ENCODE measurements at places on chromosomes 12 and 14.

DNA sequence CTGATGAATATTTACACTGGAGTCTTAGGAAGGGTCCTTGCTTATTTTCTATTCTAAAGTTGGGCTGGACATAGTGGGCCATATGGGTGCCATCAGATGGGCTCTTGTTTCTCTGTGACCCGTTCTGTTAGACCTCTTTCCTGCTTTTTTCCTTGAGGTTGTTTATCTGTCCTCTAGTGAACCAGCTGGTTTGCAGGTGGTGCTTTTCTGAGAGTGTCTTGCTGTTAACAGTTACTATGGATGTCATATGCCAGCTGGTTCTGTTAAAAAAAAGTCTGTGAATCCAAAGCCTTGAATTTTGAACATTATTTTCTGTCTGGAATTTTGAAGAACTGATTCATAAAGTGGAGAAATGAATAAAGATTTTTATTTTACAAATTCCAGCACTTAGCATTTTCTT is 29.2 kb downstream of the ZC3H14 start:
- DNase-seq: no peak

- DNase-seq: peak; percentile 55
These were observed at the start of gene SMAGP for GRCh38 chr12:51270067-51270950. Gene SMAGP (minus strand): TSS chr12:51270415. CDS start chr12:51269278, 1,137 bp downstream.

DNA sequence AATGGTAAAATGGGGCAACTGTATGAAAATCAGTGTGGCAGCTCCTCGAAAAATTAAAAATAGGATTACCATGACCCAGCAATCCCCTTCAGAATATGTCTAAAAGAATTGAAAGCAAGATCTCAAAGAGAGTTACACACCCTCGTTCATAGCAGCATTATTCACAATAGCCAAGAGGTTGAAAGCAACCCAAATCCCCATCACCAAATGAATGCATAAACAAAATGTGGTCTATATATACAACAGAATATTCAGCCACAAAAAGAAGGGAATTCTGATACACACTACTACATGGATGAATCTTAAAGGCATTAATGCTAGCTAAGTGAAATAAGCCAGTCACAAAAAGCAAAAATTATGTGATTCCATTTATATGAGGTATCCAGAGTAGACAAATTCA is 27.2 kb downstream of the RAD52 start:
- DNase-seq: no peak

GRCh38 chr14:69968132-69968531 is 88.9 kb downstream of the SMOC1 start:
- no peak for DNase-seq

GRCh38 chr14:26887847-26888246 is 290.0 kb upstream of the NOVA1 start:
- no peak for DNase-seq

GRCh38 chr14:91919814-91920213 is 27.7 kb downstream of the FBLN5 start:
- DNase-seq: no peak

- no peak for DNase-seq
These were observed 38.6 kb downstream of the NOC4L start for GRCh38 chr12:132182711-132183365.

- no peak for DNase-seq
These were observed 4.9 kb downstream of the KLRC1 start for GRCh38 chr12:10448236-10448635.

DNA sequence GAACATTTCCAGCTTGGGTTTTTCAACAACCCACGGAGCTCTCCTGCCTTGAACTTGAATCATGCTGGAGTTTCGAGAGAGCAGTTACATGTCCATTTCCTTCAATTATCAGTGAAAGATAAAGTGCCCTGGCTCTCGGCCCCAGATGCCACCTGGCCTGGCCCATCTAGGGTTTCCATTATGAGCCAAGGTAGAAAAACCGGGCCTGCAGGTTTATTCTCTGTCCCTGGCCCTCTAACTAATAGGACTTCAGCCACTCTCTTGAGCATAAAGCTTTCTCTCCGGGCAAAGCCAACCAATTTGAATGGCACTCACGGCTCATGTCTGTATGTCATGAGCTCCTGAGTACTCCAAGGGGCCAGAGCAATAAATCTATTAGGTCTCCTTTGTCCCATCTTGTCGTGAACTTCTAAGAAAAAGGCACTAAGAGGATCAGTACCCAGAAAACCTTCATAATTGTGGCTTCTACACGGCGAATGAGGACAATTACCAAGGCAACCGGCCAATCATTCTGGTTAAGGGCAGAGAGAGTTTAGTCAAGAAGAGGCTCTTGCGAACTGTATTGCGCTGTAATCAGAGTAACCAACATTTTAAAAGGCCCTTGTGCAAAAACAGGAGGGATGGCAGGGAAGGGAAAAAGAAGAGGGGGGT is 392.3 kb downstream of the MED13L start:
- DNase-seq: no peak

- no peak for DNase-seq
These were observed 1.3 kb upstream of the TAS2R14 start for GRCh38 chr12:10940389-10940788.

GRCh38 chr12:108356835-108357806 is 18.0 kb upstream of the CMKLR1 start:
- no peak for DNase-seq

GRCh38 chr12:62720661-62721330 is 214.2 kb downstream of the PPM1H start:
- no peak for DNase-seq

DNA sequence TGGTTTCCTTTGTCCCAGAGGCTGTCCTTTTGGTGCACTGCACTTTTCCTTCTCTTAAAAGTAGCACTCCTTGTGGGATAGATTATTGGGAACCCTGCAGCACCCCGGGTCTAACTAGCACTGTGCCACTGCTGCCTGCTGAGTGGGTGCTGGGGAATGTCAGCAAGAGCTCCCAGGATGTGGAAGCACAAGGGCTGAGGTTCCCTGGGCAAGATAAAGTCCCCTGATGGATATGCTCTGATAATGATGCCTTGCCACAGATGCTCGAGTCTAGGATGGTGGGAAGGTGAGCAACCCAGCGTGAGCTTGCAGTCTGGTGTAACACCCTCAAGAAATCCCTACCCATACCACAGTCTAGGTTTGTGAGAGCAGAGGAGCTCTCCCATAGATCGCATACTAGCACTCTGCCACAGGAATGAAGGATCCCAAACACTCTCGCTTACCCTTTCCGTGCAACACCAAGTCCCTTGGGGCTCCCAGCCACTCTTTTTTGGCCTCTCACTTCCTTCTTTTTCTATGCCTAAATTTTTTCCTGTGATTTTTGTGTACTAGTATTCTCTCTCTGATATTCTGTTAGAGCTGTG is 32.6 kb downstream of the USP15 start:
- DNase-seq: no peak

DNA sequence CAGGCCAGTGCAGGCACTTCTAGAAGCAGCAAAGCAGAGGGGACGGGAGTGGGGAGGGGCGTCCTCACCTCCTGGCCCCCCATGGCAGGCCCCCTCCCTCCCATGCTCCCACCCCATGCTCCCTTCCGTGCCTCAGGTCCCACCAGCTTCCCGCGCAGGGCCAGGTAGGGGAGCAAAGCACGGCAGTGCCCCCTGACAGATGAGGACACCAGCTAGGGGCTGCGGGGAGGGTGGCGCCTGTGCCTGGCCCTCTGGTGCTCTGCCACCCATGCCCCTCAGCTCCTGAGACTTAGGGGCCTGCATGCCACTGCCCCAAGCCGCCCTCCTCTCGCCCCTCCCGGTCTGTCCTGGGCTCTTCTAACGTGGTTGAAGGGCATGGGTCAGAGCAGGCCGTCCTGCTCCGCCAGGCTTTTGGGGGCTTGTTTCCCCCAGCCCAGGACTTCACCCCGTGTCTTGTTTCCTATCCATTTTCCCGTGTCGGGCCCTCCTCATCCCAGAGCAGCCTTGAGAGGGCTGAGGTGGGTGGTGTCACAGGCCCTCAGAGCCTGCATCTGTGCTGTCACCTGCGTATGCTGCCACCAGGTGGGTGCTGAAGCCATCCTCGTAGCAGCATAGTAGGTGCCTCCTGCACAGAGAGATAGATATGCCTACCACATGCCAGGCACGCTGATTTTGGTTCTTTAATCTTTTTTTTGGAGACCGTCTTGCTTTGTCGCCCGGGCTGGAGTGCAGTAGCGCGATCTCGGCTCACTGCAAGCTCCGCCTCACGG is 10.2 kb downstream of the TRMT61A start:
- no peak for DNase-seq

- DNase-seq: no peak
These were observed 7.4 kb downstream of the PKP2 start for GRCh38 chr12:32889011-32889760.

DNA sequence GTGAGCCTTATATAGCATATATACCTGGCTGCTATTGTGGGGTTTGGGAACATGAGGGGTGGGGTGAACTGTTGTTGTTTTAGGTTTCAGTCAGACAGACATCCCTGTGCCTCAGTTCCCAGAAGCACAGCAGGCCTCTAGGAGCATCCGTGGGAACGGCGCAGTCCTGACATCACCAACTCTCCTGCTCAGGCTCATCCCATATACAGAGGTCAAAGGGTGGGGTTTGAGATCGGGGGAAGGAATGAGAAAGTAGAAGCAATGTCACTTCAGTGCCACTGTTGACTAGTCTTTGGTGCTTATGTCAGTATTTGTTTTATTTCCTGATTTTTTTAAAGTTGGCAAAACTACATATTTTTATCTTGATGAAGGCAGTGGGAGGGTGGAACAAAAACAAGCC is 43.1 kb upstream of the A2ML1 start:
- no peak for DNase-seq

- DNase-seq: no peak
These were observed 5.2 kb downstream of the IRF2BPL start for GRCh38 chr14:77023001-77023996.

- no peak for DNase-seq
These were observed 1.0 kb upstream of the TBK1 start for GRCh38 chr12:64450711-64451486.
